ENCODE measurements at places on chromosomes 12 and 14.

DNA sequence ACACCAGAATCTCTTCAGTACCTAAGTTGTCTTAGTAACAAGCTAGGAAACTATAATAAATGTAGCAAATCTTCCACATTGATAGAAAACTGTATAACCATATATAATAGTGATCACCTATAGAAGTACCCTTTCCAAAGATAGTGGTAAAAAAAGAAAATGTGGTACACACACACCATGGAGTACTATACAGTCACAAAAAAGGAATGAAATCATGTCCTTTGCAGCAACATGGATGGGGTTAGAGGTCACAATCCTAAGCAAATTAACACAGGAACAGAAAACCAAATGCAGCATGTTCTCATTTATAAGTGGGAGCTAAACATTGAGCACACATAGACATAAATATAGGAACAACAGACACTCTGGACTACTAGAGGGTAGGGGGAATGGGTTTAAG lies 90.5 kb downstream of the SLC25A21 start:
- no peak for DNase-seq

DNA sequence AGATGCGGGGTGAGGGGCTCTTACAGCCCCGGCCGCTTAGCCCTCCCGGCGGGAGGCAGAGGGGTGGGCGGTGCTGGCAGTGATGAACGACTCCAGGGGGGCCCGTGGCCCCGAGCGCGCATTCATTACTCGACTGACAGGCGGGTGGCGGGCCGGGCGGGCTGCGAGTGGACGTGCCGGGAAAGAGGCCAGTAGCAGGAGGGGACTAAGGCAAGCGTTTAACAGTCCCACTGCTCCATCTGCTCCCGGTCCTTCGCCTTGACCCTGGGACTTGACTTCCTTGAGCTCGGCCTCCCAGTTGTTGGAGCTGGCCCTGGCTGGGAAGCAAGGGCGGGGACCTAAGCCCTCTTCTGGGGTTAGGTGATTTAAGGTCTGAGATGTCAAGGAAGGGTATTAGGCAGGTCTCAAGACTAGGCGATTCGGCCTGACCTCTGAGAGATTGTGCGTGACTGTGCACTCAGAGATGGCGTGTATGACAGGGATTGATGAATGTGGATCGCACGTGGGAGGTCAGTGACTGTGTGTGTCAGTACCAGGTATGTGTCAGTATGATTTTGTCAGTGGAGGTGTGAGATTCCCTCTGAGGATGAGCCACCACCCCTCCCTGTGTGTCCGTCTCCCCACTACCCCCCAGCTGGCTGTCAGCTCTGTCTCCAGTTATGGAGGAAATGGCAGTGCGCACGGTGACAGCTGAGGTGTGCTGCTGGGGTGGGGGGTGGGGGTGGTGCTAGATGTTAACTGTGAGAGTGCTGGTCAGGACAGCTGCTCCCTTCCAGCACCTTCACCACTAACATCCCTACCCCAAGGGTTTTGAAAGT lies 3.6 kb upstream of the DNAJC22 start:
- DNase-seq = peak; percentile 64

- DNase-seq = no peak
Observed at GRCh38 chr14:103122947-103123633, at the start of gene TNFAIP2. TNFAIP2 (plus strand) TSS chr14:103123461; CDS start chr14:103126458, 2,997 bp downstream.

DNA sequence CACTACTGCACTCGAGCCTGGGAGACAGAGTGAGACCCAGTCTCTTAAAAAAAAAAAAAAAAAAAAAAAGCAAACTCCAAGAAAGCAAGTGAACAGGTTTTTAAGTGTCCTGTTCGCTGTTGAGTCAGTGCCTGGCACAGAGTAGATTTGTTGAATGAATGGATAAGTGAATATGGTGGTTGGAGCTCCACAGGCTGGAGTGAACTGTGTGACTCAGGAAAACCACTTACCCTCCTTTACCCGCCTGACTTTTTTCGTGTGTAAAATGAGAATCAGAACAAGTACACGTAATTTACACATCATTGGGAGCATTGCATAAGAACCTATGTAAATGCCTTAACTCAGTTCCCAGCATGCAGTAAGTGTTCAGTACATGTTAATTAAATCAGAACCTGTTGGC lies 24.0 kb upstream of the ESRRB start:
- no peak for DNase-seq

DNA sequence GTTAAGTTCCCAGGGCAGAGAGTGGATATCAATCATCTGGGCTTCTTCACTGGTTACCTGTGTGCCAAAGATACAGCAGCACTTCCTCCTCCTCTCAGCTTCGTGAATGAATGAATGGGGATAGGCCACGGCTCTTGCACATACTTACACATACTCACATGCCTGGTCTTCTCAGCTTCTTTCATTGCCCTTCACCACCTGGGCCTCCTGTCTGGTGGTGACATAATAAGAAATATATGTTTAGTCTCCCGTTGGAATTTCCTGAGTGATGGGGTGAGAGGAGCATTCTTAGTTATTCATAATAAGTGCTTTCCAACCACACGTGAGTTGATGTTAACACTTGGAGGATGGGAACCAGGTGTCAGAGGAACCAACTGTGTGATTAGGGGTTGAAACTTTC lies 268.1 kb upstream of the RMST start:
- no peak for DNase-seq

- peak; percentile 62 for DNase-seq
Observed at GRCh38 chr14:69685716-69686115, 74.3 kb downstream of the SUSD6 start.

- peak; percentile 80 for DNase-seq
Observed at GRCh38 chr12:55724226-55724939, 4.2 kb downstream of the RDH5 start.

GRCh38 chr14:103890821-103891666 lies 37.2 kb upstream of the TDRD9 start:
- DNase-seq = no peak

DNA sequence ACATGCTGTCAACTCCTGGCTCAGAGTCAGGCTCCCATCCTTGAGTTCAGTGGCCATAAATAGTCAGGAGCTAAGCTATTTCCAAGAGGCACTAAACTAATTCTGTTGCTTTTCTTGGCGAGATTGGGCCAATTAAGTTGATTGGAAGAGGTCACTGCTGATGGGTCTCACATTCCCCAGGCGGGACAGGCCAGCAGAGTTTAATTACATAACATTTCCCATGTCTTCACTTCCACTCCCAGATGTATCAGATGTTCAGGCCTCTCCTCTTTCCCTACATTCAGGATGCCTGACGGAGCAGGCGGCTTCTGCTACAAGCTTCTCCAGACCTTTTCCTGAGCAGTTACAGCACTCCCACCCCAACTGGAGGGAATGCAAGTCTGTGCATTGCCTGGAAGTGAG lies 5.3 kb downstream of the NTF3 start:
- no peak for DNase-seq

DNA sequence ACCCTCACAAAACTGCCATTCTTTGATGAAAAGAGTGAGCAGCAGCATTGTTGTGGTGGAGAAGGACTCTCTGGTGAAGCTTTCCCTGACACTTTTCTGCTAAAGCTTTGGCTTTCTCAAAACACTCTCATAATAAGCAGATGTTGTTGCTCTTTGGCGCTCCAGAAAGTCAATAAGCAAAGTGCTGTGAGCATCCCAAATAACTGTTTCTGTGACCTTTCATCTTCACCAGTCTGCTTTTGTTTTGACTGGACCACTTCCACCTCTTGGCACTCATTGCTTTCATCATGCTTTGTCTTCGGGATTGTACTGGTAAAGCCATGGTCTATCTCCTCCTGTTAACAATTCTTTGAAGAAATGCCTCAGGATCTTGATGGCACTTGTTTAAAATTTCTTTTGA lies 424.7 kb upstream of the TMPO start:
- DNase-seq = no peak

- peak; percentile 82 for DNase-seq
Observed at GRCh38 chr12:7092229-7092985, at the start of gene C1R. C1R (minus strand) TSS chr12:7092445; CDS start chr12:7092388, 57 bp downstream.

DNA sequence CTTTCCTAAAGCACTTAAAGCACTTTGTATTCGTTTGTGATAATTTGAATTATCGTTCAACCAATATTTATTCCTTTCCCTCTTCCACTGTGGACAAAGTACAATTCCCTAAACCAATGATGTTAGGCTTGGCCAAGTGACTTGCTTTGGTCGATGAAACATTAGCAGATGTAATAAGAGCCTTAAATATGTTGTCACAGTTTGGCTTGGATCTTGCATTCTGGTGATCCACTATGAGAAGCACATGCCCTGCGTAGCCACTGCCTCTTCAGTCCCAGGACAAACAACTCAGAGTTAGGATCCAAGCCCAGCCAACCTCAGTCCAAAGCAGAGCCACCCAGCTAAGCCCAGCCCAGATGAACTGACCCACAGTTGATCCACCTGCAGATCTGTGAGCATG lies 8.4 kb upstream of the C12orf75 start:
- DNase-seq = no peak

DNA sequence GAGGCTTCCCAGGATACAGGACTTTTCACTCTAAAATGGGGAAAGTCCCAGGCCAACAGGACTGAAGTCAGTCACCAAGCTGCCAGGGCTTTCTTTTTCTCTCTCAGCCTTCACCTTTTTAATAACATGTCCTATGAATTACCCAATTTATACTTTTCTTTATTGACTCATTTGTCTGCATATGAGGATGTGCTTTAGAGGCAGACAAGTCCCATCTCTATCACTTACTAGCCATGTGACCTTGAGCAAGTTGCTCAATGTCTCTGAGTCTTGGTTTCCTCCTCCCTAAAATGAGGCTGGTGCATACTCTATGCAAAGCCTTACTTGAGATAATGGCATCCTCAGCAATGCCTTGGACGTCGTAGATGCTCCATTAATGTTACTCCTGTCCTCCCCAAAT lies 98.1 kb upstream of the TMPO start:
- no peak for DNase-seq

DNA sequence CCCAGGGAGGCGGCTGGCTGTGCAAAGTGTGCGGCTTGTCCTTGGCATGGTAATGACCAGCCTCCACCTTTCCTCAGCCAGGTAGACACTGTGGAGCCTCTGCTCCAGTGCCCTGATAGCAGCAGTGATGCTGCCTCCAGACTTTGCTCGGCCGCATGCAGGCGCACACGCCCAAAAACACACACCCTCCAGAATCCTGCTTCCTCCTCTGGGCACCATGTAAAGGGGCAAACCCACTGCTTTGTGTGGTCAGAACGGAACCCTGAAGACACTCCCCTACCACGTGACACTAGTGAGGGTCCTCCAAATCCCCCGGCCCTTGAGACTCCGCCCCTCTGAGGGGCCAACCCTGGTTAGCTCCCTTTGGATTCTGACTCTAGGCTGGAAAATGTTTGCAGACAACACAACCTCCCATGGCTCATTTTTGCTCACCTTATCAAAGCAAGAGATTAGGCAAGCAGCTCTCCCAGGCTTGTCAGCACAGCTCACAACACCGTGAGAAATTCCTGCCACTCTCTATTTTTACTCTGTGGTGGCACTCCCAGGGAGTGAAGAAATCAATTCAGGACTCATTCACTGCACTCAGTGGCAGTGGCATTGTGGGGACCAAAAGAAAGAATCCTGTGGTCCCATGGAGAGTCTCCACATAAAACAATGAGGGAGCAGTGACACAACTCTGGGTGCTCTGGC lies 4.5 kb downstream of the KRT77 start:
- no peak for DNase-seq

DNA sequence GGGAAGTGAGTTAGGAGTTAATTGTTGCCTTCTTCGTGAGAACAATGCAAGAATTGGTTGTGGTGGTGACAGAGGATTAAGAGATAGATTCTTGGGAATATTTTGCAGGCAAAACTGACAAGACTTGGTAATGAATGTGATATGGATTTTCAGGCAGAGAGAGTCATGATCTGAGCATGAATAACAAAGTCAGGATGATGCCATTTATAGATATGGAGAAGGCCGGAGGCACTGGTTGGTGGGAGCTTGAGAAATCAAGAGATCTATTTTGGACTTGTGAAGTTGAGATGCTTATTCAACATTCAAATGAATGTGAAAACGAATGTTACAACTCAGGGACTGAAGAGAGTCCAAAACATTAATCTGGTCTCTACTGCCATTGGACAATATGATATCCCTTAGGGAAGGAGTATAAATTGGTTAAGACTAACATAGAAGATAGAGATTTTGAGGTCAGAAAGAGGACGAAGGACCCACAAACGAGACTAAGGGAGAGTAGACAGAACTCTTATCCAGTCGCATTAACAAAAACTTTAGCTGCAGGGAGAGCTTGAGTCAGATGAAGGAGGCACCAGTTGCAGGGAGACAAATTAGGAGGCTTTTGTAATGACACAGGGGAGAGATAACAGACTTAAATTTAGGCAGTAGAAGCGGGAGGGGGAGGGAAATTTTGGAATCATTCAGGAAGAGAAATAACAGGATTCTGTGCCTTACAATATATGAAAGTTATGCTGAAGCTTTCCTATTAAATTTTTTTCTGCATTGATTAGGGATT lies 1090.6 kb downstream of the GALC start:
- no peak for DNase-seq

All from activated T-cell treated with anti-CD3 and anti-CD28 coated beads, Interleukin-2, amount 50 U/mL, for 48 hours (primary cell).